ENCODE measurements at places on chromosomes 7 and 10. TPM values are rescaled to one million over a fixed set of nuclear protein-coding genes. Genes with fewer than 3 reads are reported as not detected.

GRCh38 chr7:17912536-17913235 is 27.6 kb downstream of the SNX13 start:
- no peak for DNase-seq

GRCh38 chr7:90951986-90952954 is 312.0 kb upstream of the FZD1 start:
- peak; percentile 82 for DNase-seq

DNA sequence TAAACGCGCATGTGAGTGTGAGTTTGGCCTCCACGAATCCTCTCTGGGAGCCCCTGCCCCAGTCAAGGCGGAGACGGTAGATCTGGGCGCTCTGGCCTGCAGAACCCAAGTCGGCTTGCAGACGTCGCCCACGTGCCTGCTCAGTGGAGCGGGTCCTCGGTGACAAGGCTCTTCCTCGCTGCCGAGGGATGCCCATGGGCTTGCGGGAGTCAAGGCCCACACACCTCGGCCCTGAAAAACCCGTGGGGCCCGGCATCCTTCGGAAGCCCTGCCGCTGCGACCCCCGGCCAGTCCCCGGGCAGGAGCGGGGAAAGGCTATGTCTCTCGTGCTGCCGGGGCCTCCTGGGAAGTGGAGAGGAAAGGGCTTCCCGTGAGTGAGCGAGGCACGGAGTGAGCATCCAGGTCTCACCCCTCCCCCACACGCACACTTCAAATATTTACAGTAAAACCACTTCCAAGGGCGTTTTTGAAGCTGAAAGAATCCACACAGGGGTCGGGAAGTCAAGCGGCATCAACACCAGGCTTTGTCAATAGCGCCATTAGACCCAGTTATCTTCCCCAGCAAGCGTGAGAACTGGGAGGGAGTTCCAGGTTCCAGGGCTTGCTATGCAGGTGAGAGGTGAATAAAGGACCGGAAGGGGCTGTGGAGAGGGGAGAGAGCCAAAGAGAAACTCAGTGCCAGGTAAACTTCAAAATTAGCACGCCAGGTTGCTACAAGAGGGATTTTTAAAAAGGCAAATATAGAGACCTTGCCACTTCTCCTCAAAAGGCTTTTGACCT is 1.1 kb upstream of the MNX1 start:
- no peak for DNase-seq

GRCh38 chr10:218798-219197 is 83.5 kb downstream of the ZMYND11 start:
- no peak for DNase-seq

Gene FAM131B
- total RNA-seq, result 1.9 TPM

DNA sequence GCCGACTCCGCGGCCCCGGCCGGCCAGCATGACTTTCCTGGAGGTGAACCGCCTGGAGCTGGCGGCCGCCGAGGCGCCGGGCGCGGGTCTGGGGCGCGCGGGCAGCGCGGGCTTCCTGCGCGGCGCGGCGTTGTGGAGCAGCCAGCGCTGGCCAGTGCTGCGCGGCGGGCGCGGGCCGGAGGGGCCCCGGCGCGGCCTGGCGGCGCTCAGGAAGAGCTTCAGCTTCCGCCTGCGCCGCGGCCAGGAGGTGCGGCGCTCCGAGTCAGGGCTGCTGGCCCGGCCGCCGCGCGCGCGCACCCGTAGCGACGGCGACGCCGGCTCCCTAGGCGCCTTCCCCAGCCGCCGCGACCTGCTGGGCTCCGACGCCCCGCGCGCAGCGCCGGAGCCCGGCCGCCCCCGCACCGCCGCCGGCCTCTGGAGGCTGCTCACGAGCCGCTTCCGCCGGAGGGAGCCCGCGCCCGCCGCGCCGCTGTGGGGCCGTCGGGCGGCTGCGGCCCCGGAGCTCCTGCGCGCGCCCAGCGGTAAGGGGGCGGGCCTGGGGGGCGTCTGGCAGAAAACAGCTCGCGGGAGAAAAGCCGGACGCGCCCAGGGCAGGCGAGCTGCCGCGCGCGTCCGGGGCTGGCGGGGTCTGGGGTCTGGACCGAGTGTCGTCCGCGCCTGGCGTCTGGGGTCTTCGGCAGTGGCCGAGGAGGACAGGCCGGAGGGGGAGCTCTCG is 29.0 kb downstream of the AGAP3 start:
- peak; percentile 60 for DNase-seq

DNA sequence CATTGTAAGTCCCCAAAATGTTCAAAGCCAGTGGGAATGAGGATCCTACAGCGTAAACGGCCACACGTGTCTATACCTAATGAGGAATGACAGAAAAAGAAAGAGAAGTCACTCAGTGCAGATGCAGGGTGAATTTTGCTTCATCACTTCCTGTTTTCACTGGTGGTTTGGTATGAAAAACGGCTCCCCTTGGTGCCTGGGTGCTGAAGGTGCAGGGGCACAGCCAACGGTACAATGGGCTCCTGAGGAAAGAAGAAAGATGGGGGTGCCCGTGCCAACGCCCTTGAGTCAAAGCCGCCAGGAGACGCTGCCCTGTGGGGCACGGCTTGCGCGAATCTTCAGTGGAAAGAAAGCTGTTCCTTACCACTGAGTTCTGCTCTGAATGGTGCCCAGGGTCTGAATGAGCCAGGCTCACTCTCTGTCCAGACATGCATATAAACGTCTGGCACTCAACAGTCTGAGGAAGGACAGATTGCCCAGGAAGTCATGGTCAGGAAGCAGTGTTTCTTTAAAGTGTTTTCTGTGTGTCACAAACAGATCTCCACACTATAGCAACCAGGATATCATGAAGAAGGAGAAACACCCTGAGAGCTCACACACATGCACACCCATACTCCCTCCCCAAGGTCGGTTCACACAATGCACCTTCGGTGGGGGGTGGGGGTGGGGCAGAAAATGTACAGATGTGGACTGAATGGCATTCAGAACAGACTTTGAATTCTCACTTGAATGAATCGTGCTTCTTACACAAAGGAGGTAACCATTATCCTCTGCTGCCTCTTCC is 105.8 kb downstream of the ELMO1 start:
- DNase-seq, result no peak
